ENCODE measurements at places on chromosomes 11 and 22. TPM values are rescaled to one million over a fixed set of nuclear protein-coding genes. Genes with fewer than 3 reads are reported as not detected.

DNA sequence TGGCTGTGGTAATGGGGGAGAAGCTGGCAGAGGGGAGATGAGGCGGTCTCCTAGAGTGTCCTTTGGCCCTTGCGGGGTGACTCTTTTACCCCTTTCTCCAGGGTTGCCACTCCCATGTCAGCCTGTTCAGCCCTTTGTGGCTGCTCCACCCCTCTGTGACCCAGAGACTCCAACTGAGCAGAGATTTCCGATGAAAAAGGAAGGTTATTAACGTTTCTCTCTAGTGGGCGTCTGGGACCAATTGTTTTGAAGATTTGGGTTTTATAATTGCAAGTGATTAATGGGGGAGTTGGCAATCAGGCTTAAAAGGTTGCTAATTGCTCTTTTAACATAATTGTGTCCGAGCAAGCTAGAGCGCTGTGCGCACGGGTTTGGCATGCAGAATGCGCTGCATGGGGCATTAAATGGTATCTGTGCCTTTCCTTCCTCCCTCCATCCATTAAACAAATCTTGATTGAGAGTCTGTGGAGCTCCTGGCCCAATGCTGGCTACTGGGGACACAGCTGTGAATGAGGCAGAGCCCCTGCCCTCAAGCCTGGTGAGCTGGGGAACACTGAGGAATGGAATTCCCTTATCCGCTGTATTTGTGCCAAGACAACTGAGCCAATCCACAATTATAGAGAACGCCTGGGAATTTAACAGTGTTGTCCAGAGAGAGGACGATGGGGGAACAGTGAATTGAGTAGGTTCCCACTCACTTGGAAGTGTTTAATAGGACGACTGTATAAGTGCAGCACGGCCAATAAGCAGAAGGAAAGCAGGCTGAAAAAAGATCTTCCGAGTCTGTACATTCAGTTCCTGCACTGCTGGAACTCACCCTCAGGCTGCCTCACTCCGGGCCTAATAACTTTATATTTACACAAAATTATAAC, 295.9 kb downstream of the MIAT start:
- no peak for DNase-seq

DNA sequence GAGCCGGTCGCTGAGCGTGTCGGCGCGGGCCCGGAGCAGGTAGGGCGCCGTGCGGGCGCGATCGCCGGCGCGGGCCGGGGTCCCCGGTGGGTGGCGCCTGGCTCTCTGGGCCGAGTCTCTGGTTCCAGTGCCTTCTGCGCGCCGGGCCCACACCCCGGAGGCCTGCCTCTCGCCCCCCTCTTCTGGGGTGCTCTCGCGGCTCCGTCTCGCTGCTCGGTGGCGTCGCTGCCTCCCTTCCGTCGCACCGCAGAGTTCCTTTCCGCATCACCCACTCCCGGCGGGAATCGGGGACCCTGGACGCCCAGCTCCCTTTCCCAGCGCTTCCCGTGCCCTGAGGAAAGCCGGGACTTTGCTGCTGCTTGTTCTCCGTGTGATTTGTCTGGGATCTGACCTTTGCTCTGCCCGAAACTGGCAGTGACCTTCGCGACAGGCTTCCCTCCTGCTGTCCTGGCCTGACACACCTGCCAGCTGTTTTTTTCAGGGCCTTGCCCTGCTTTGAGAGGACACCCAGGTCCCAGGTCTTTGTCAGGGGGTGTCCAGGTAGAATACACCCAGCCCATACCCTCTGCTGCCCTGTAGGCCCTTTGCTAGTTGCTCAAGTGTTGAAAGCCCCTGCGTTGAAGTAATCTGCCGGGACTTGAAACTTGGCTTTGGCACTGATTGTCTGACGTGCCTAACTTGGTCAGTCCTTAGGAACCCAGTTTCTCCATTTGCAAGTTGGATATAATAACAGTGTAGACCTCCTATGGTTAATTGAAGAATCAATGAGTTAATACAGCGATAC, 711 bp downstream of the FDX1 start:
- DNase-seq: no peak

Gene TRPM5
- 0.29 TPM for total RNA-seq

Gene TP53AIP1
- total RNA-seq: 19.2 TPM

DNA sequence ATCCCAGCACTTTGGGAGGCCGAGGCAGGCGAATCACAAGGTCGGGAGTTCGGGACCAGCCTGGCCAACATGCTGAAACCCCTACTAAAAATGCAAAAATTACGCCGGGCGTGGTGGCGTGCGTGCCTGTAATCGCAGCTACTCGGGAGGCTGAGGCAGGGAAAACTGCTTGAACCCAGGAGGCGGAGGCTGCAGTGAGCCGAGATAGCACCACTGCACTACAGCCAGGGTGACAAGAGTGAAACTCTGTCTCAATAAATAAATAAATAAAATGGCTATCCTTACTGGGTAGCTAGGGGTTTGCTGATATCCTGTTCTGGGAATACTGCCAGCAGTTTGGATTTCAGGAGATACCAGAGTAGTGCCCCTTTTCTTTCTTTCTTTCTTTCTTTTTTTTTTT, 2.4 kb upstream of the RBM14 start:
- DNase-seq: no peak

GRCh38 chr11:74355626-74356025, 42.6 kb downstream of the PGM2L1 start:
- no peak for DNase-seq

GRCh38 chr11:882596-882995, 28.0 kb downstream of the CHID1 start:
- DNase-seq: no peak

DNA sequence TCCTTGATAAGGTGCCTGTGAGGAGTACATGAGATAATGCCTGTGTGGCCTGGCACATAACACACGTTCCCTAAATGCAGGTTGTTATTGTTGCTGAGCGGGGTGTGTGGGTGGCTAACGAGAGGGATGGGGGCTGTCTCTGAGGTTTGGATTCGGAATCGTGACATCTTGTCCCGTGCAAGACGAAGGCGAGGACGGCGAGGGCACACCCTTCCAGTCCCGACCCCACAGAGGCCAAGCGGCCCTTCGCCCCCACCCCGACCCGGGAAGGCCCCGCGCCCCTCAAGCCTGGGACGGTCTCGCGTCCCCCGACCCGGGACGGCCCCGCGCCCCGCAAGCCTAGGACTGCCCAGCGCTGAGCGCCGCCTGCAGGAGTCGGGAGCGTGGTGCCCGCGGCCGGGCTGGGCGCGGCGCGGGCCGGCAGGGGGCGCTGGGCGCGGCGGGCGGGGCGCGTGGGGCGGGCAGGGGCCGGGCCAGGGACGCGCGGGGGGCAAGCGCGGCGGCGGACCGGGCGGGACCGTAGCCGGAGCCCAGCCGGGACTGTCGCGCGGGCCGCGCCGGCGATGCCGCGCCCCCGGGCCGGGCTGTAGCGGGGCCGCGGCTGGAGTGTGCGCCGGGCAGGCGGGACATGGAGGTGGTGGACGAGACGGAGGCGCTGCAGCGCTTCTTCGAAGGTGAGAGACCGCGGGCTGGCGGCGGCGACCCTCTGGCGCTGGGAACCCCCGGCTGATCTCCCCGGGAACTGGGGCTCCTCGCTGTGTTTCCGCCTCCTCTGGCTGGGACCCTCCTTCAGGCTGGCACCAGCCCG, at the start of gene MYRF:
MYRF (plus strand) TSS at position 520 of the 808 bp plus-strand sequence; CDS start at position 629, 109 bp downstream.
- no peak for DNase-seq

Gene MMP7
- total RNA-seq: 99.5 TPM

Gene PARVG
- total RNA-seq: 3.6 TPM

DNA sequence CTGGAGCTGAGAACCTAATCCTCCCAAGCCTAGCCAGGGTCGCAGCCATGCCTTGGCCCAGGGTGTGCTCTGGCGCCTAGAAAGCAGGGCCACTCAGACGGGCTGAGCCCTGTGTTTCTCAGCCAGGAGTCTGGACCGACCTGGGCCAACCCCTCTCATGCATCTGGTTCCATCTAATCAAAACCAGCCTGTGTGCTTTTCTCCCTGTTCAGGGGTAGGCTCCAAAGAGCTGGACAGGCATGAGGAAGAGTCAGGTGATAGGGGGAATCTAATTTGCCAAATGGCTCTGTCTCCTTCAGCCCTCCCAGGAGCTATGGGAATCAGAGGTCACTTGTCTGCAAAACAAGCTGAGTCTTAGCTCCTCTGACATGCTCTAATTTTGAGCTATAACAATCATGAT, 55.7 kb downstream of the SCUBE1 start:
- DNase-seq: no peak

GRCh38 chr11:72111300-72112142, 974 bp downstream of the ANAPC15 start:
- DNase-seq: no peak

DNA sequence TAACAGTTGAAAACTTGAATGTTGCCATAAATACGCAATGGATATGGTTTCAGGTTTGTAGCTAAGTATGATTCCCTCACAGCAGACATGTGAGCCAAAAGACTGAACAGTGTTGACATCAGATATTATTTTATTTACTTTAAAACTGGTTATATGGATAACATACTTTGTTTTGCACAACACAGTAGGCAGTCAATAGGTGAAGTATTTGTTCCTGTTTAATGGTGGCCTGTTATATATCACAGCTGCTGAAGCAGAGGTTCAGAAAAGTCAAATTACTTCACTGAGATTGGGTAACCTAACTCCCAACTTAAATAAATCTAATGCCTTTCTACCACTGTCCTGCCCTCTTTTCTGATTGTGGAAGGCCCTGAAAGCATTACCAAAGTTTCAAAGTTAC, 44.6 kb downstream of the YAP1 start:
- DNase-seq: no peak

DNA sequence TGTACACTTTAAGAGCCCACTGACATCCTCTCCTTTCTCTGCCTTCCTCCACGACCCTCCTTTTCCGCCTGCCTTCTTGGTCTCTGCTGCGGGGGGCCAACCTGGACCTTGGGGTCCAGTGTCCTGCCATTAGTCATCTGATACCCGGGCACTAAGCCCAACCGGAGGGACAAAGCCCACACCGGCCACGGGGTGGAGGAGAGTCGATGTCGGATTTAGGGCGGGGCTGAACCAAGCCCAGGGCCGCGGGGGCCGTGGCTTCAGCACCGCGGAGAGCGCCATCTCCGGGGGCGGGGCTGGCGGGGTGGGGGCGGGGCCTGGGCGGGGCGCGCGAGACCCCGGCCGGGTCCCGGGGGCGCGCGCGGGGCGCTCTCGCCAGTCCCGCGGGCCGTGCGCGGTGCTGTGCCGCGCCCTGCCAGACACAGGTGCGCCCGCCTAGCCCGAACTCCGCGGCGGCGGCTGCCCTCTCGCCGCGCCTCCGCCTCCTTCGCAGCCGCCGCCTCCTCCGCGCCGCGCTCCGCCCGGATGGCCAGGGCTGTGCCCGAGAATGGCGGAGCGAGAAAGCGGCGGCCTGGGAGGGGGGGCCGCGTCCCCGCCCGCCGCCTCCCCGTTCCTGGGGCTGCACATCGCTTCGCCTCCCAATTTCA, at the start of gene MAPK8IP1:
MAPK8IP1 (plus strand) TSS at position 378 of the 647 bp plus-strand sequence; CDS start at position 548, 170 bp downstream.
- no peak for DNase-seq

DNA sequence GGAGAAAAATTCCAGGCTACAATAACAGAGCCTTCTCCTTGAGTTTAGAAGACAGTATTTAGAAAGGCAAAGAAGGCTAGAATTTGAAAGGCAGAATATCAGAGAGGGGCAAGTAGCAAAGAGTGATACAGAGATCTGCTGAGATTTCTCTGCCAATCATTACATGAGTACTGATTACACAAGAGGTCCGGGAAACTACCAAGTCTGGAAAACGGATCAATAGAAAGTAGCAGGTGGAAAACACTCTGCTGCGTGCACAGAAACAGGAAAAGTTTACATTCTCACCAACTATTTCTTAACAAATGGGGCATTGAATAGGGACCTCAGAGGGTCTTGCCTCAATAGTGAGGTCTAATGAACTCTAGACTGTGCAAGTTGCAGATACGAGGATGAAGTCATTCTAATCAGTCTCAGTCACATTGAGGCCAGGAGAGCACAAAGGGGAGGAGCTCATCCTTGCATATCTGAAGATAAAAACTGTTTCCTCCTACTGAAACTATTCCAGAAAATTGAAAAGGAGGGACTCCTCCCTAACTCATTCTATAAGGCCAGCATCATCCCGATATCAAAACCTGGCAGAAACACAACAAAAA, 1099.2 kb downstream of the LRRC4C start:
- no peak for DNase-seq

GRCh38 chr11:34236572-34236971, 121.2 kb downstream of the ABTB2 start:
- DNase-seq: no peak

DNA sequence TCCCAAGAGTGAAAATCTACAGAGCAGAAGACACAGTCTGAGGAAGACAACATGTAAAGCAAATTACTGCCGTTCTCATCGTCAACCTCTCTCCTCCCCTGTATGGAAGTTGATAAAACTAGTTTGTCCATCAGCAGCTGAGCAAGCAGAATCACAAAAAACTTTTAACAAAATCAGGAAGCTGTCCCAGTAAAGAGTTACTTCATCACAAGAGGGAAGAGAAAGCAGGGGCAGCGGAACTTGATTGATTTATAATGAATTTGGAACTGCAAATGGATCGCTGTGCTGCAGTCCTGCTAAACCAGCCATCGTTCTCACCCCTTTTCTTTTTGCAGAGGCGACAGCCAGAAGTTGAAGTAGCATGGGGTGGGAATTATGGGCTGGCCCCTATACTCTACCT, 13.7 kb upstream of the UCP3 start:
- no peak for DNase-seq

Gene ZP1
- total RNA-seq: not detected

DNA sequence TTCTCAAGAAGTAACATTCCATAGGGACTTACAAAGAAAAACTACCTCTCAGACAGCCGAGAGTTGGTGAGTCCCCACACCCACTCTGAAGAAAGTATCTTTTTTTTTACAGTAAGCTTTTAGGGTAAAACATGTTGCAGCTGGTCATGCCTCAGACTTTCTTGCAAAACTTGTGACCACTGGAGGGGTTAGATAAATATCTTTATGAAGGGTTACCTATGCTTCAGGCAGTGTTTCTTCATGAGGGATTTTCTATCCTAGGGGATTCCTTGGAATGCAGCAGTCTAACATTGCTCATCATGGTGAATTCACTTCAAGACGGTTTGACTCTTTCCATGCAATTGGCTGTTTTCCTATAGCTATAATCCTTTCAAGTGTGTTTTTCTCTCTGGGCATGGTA, 20.8 kb upstream of the SNX19 start:
- DNase-seq: no peak

DNA sequence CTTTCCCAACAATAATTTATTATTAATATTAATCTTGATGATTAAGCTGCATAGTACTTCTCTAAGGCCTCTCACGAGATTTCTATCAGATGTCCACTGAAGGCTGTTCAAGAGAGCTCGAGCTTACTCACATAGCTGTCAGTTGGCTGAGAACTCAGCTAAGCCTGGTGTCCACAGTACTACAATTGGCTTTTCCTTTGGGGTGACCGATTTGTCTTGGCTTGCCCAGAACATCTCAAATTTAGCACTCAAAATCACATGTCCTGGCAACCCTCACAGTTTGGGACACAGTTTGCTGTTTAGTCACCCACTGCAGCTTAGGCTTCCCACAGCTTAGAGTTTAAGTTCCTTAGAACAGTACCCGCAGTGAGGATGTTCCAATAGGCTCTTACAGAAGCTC, 96.5 kb downstream of the LUZP2 start:
- DNase-seq: no peak

Gene NPTXR
- total RNA-seq: 2.0 TPM

- DNase-seq: no peak
Observed at GRCh38 chr11:108278546-108278945, 55.7 kb downstream of the ATM start.
